ENCODE measurements at places on chromosomes 3 and 15.

GRCh38 chr15:36218322-36218721 lies 361.1 kb upstream of the CDIN1 start:
- DNase-seq, result no peak

DNA sequence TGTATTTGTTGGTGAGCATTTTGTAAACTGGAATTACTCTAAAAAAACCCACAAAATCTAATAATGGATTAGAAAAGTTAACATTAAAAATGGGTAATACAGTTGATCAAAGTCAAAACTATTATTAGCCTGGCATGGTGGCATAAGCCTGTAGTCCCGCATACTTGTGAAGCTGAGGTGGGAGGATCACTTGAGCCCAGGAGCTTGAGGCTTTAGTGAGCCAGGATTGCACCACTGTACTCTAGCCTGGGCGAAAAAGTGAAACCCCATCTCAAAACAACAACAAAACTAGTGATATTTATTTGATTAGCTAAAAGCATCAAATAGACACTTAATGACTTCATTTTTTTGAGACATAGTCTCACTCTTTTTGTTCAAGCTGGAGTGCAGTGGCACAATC lies 3.6 kb downstream of the SNX1 start:
- DNase-seq, result no peak

DNA sequence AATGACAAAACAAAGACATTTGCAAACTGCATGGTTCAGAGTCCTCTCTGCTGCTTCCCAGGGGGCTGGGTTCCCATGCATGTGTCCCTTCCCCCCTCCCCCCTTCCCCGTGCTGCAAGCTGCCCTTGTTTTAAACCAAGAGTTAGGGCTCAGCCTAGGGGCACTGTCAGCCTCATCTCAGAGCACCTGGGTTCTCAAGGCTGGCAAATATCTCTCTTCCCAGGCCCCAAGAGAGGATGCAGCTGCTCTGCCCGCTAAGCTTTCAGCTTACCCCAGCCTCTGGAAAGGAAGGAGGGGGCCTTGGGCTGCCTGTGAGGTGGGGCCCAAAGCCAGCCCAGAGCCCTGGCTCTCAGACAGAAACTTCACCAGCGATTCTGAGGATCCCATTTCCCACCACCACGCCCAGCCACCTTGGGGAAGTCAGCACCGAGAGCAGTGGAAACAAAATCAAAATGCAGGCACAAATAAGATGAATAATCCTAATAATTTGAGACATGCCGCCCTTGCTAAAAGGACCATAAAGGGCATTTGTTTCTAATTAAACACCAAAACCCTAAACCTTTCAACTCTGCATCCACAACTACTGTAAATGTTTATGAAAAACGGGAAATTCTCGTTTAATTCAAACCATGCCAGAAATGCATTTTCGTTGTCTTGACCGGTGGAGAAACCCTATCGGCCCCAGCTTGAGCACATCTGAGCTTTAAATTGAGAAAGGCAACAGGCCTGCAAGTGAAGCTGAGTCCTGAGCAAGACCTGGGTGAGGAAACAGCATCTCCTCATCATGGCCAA lies 67.7 kb upstream of the WNT5A start:
- no peak for DNase-seq

GRCh38 chr15:55587321-55588069 lies 650 bp downstream of the PYGO1 start:
- no peak for DNase-seq

- DNase-seq, result no peak
Measured at GRCh38 chr15:70867911-70868467, 14.0 kb upstream of the LARP6 start.
